Esophagus muscularis mucosa (tissue), 4 donors: ENCODE measurements at places on chromosomes 11 and 22. TPM values are rescaled to one million over a fixed set of nuclear protein-coding genes. Genes with fewer than 3 reads are reported as not detected.

The TBRG1 gene
- 37.9 TPM for total RNA-seq

The SOX6 gene
- total RNA-seq: 3.6 TPM

The C22orf23 gene
- total RNA-seq: not detected

The IFTAP gene
- 25.4 TPM for total RNA-seq

The APOL6 gene
- 10.1 TPM for total RNA-seq

The FGF19 gene
- not detected for total RNA-seq

The MYRF gene
- 0.46 TPM for total RNA-seq

The MRGPRE gene
- total RNA-seq: not detected

The TSGA10IP gene
- not detected for total RNA-seq

The OR51E2 gene
- under 0.01 TPM for total RNA-seq

The C1QTNF5 gene
- 59.1 TPM for total RNA-seq

The ZFP91 gene
- 77.4 TPM for total RNA-seq

The PNPLA5 gene
- total RNA-seq: not detected

The FOLR2 gene
- 34.5 TPM for total RNA-seq

The CTR9 gene
- total RNA-seq: 17.9 TPM

The MUC2 gene
- total RNA-seq: 0.34 TPM

The NLRP6 gene
- total RNA-seq: 0.13 TPM

The FIBP gene
- 57.7 TPM for total RNA-seq

The C11orf21 gene
- not detected for total RNA-seq

The NAALADL1 gene
- total RNA-seq: 27.5 TPM

The ARFIP2 gene
- 49.4 TPM for total RNA-seq

The TCF20 gene
- total RNA-seq: 31.6 TPM

The SYCE3 gene
- not detected for total RNA-seq
